ENCODE measurements at places on chromosomes 11 and 22.

DNA sequence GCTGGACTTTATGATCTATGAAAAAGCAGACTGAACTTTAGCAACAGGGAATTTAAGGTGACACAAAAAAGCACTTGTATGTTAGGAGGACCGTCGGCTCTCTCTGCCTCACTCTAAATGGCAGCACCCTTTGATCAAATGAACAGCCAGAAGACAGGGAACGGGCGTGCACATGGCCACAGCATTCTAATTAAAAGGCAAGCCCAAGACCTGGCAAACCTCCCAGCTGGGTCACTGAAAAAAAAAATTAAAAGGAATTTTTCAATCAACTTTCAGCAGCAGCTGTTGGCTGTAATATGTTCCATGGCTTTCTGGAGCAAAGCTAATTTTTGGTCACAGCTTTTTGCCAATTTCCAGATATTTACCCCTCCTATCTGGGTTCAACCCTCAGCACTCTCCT is 116.5 kb downstream of the C11orf58 start:
- DNase-seq = no peak

GRCh38 chr11:69470301-69470700 is 11.2 kb upstream of the LINC01488 start:
- DNase-seq = no peak

- peak; percentile 30 for DNase-seq
Observed at GRCh38 chr11:118046964-118047700, 29.7 kb upstream of the TMPRSS4 start.

DNA sequence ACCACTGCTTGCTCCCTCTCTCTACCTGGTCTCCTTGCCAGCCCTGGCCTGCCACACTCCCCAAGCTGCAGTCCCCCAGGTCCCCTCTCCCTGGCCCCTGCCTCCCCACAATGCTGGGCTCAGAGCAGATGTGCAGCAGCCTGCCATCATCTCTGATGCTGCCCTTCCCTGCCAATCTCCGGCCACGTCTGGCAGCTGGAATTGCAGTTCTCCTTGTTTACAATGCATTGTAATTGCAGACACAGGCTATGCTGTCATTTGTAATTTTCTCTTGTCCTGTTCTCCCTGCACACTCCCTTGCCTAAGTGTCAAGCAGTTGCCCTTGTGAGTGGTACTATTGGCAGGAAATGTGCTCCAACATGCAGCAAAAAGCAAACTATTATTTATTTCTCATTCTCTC is 222.3 kb downstream of the NTM start:
- no peak for DNase-seq

- no peak for DNase-seq
Observed at GRCh38 chr22:31233001-31233400, 20.9 kb downstream of the LIMK2 start.

GRCh38 chr22:21038405-21038804 is 6.0 kb upstream of the SLC7A4 start:
- no peak for DNase-seq

DNA sequence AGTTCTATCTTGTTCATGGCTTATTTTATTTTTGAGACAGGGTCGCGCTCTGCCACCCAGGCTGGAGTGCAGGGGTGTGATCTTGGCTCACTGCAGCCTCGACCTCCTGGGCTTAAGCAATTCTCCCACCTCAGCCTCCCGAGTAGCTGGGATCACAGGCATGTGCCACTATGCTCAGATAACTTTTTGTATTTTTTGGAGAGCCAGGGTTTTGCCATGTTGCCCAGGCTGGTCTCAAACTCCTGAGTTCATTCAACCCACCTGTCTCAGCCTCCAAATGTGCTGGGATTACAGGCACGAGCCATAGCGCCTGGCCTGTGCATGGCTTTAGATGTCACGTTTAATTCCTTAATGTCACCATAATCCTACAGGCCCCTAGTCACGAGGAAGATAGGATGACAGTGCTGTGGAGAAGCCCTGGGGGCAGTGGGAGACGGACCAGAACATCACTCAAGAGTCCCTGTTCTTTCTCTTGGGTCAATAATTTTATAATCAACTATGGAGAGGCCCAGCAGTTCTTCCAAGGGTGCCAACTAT is 99.5 kb downstream of the RDX start:
- no peak for DNase-seq

GRCh38 chr11:78420255-78420764 is 2.7 kb upstream of the GAB2 start:
- DNase-seq = peak; percentile 70

DNA sequence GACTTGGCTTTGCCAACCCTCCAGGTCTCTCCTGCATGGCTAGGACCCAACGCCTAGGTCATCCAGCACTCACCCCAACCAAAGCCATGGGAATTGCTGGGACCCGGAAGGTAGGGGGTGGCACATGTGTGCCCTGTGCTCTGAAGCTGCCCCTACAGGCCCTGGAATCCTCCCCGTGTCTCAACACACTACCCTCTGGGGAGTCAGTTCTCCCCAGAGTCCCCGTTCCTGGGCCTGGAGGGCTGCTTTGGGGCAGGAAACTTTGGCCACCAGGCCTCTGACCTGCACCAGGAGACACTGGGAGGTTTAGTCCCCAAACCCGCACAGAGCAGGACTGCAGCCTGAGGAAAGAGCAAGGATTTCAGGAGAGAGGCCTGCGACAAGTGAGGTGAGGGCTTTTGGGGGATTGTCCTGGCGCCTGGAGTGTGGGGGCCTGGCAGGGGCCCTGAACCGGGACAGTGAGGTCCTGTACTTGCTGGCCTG is 495 bp upstream of the IFITM1 start:
- DNase-seq = no peak

DNA sequence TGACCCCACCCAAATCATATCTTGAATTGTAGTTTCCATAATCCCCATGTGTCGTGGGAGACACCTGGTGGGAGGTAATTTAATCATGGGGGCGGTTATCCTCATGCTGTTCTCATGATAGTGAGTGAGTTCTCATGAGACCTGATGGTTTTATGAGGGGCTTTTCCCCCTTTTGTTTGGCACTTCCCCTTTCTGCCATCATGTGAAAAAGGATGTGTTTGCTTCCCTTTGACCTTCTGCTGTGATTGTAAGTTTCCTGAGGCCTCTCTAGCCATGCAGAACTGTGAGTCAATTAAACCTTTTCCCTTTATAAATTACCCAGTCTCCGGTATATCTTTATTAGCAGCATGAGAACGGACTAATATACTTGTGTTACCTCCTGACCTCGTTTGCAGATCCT is 156.6 kb upstream of the MTNR1B start:
- no peak for DNase-seq

GRCh38 chr22:46051646-46052045 is 74.7 kb upstream of the WNT7B start:
- no peak for DNase-seq

DNA sequence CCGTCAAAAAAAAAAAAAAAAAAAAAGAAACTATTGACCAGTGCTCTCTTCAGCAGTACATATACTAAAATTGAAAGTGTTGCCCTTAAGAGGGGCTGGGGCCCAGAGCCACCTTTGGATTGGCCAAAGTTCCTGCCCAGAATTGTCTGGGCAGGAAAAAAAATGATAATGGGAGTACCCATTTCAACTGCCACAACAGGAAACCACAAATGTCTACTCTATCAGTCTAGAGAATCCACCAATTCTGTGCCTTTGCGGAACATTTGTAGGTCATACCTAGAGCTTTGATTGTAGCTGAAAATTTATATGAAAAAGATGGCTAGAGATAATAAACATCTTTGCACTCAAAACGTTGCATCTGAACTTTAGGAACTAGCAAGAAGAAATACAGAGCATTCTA is 69.4 kb downstream of the FAM76B start:
- DNase-seq = no peak

DNA sequence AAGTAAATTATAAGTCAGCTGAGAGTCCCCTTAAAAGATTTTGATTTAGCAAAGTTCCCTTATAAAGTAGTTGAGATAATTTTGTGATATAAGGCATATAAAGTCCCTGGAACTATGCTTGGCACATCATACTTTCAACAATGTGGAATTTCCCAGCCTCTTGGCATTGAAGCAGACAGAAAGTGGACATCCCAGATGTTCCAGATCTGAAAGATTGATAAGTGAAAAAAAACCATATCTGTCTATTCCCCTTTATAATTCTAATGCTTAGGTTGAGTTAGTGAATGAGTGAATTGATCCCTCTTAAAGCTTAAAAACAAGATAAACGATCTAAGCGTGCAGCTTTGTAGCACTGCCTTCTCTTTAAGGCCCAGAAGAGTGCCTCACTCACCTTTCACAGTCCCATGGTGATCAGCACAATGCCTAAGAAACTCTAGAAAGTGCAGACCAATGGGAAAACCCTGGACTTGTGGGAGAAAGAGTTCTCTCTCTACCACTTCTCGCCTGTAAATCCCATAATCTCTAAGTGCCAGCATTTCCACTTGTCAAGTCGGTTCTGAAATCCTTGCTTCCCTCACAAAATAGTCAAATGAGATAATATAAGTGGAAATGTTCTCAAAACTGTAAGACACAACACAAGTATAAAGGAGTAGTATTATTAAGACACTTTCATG is 17.8 kb downstream of the FIBIN start:
- no peak for DNase-seq

GRCh38 chr11:22775248-22775647 is 54.4 kb downstream of the SVIP start:
- no peak for DNase-seq

GRCh38 chr11:48006301-48006992 is 26.1 kb downstream of the PTPRJ start:
- peak; percentile 71 for DNase-seq

DNA sequence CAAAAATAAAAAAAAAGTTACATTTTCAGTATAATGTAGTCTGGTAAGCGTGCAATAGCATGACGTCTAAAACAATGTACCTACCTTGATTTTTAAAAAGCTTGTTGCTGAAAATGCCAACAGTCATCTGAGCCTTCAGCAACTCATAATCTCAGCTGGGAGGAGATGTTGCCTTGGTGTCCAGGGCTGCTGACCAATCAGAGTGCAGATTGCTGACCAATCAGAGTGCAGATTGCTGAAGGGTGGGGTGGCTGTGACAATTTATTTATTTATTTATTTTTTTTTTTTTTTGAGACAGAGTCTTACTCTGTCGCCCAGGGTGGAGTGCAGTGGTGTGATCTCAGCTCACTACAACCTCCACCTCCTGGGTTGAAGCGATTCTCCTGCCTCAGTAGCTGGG is 17.8 kb downstream of the ZBED4 start:
- DNase-seq = no peak

- DNase-seq = no peak
Observed at GRCh38 chr11:66867425-66868040, 10.7 kb downstream of the LRFN4 start.

DNA sequence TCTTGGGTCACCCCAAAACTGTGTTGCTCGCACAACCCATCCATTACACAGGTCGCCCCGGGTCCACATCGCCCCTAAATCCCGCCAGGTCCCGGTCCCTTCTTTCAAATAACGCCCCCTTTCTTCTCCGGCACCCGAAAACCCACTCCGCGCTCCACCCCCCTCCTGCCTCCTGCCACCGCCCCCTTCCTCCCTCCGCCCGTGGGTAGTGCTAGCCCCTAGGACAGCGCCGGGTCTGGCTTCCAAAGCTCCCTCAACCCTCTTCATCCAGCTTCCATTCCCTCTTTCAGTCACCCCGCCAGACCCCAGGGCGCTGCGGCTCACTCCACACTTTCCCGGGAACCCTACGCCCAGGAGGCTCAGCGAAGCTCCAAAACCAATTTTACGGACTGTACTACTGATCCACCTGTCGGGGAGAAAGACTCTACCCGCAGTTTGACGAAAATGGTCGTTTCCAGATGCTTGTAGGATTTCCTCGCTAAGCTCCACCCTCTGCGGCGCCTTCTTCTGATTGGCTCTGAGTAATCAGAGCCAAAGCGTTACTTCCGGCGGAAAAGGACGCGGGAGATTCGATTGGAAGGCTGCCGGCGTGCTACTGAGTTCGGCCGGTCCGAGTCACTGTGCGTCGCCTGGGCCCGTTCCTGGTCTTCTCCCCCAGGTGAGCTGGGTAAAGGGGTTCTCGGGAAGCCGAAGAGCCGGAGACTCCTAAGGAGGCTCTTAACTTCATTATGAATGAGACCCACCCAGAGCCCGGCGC is at the start of gene DDIAS:
Gene DDIAS (plus strand): TSS at position 572 of the 757 bp plus-strand sequence. CDS start 13,003 bp downstream, outside the sequence.
- peak; percentile 98 for DNase-seq

DNA sequence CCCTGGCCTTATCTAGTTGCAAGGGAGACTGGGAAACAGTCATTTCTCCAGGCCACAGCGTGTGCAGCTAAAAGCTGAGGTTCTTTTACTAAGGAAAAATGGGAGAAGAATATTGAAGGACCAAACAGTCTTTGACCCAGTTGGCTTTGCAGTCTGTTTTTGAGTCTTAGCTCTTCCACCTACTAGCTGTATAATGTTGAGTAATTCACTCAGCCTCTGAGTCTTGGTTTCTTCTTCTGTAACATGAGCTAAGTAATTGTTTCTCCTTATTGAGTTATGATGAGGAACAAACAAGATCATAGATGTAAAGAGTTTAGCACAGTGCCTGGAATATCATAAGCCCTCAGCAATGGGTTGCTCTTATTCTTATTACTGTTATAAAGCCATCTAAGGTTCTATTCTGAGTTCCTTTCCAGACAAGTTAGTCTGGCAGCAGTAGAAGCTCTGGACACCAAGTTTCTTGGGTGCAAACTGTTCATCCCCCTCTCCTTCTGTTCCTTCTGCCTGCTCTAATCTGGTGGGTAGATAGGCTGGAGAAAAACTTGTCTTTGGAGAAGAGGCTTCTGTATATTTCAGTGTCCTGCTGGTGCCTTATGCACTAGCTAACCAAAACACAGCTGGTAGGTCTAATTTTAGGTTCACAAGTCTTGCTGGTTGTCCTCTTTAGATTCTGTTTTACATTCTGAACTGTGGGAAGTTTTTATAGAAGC is 13.5 kb downstream of the TRIM44 start:
- DNase-seq = no peak

DNA sequence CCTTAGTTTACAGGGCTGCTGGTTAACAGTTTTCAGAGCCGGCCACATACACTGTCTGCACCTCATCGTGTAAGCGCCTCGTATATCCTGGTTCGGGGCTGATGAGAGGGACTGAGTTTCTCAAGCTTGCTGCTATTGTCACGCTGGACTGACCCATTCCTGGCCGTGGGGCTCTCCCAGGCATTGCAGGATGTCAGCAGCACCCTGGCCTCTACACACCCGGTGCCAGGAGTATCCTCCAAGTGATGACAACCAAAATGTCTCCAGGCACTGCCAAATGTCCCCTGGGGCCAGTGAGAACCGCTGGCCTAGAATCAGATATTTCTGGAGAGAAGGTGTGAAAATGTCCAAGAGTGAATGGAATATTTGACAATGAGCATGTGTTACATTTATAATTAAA is 82.8 kb downstream of the ST3GAL4 start:
- DNase-seq = no peak

DNA sequence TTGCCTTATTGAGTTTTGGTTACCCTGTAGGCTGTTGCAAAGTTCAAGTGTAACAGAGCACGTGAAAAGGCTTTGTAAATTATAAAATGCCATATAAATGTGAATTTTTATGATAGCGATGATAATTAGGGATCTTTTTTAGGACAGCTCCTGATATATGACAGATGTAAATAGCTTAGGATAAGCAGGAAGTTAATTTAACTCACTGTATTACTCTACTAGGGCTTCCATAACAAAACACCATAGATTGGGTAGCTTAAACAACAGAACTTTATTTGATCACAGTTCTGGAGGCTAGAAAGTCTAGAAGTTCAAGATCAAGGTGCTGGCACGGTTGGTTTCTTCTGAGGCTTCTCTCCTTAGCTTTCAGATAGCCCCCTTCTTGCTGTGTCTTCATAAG is 17.0 kb upstream of the PDE3B start:
- DNase-seq = no peak

GRCh38 chr22:44588348-44588747 is 90.3 kb upstream of the RTL6 start:
- DNase-seq = no peak

- no peak for DNase-seq
Observed at GRCh38 chr11:10823152-10823579, 14.4 kb upstream of the EIF4G2 start.

All from activated naive CD4-positive, alpha-beta T cell treated with anti-CD3 and anti-CD28 coated beads for 36 hours (primary cell).